Panc1 (cell line): ENCODE measurements at places on chromosomes 3 and 15. TPM values are rescaled to one million over a fixed set of nuclear protein-coding genes. Genes with fewer than 3 reads are reported as not detected.

- no peak for DNase-seq
Observed at GRCh38 chr15:47517737-47518136, 199.6 kb upstream of the SEMA6D start.

- DNase-seq: no peak
Observed at GRCh38 chr3:127637971-127638370, 9.0 kb downstream of the PODXL2 start.

DNA sequence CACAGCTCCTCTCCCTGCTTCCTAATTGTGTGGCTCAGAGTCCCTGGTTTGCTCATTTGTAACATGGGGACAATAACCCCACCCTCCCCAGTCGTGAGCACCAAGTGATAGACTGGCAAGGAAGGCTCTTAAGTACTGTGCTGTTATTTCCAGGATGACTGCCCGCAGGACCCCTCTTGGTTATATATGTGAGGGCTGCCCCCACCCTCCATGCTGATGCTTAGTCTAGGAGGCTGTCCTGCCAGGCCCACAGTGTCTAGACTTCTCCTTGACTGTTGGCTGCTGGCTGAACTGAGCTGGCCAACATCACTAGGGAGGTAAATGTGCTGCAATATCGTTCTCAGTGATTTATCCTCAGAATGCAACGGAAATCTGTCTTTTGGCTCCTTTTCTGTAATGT lies 45.1 kb downstream of the RAB11A start:
- no peak for DNase-seq

TGM4 gene
- 0.46 TPM for total RNA-seq

GOLGA8G gene
- not detected for total RNA-seq

CCDC39 gene
- not detected for total RNA-seq

COLQ gene
- 0.64 TPM for total RNA-seq
